ENCODE measurements at places on chromosomes 16 and 17.

DNA sequence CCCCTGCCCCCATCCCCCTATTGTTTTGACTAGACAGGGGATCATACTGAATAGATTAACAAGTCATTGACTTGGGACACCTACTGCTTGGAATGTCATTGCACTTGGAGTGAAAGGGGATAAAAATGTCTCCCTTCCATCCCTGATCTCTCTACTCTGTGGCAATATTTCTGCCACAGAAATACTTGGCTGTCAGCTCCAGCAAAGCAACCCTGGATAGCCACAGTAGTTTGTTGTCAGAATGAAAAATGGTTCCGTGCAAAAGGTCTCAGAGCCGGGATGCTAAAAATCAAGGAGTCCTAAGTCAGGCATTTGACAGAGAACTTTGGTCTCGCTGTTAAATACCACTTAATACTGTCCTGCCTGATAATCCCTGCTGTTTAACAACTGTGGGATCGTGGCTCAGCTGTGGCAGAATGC is 722.0 kb upstream of the SOX9 start:
- no peak for DNase-seq

- DNase-seq: no peak
These were observed 3.5 kb downstream of the DYNLRB2 start for GRCh38 chr16:80544326-80544725.

DNA sequence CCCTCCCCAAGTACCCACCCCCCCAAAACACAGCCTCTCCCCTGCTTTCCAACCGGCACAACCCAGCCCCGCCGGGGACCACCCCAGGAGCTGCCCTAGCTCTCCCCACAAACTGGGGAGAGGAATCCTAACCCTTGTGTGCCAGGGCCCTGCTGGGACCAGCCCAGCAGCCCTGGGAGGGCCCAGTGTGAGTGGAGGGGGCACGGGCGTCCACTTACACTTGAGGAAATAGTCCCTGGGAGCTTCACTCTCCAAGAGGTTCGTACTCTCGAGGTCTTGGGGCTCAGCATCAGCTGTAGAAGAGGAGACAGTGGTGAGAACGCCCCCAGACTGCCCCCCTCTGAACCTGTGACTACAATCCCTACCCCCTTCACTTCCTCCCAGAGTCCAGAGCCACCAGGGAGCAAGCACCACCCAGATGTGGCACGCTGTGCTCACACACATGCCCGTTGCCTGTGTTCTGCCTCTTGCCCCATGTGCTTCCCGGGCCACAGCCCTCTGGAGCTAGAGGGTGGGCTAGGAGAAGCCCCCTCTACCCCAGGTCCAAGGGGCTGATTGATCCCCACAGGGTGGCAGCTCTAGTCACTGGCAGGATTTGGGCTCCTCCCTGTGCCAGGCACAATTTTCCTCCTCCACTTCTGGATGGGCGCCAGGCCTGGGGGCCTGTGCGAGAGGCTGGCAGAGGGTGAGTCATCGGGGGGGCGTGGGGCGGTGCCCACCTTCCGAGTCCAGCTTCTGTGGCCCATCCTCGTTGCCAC is 3.0 kb downstream of the TRIM47 start:
- DNase-seq: no peak

DNA sequence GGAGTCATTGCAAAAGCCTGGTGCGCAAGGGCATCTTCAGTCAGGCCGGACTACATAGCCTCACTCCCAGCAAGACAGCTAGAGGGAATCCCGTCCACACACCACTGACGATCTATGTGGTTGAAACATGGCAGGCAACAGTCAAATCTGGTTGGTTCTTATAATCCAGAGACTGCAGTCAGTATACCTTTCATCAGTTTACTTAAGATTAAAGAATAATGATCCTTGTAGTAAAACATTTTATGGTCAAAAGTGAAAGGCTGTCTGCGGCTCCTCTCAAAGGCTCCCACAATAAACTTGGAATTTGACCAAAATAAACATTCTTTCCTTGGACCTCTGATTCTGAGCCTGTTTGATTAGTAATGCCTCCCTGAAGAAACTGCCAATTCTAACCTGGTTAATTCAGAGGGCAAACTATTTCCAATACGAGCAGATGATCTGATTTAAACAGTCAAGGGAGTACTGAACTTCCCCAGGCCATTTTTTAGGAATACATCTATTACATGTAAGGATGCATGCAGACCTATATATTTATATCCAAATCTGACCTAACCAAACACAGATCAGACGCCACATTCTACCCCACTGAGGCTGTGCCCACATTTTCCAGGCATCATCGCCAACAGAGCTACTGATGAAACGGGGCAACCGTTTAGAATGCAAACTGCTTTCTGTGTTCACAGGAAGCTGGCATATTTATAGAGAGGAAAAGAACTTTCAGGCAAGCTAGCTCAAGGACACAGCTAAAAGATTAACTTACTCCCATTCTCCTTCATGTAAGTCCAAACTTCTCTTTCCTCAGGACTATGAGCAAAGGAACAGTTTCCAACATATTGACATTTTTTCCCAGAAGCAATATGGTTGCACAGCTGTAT is 15.3 kb upstream of the TXNDC11 start:
- DNase-seq: no peak

- DNase-seq: no peak
These were observed 9.1 kb upstream of the PSMC3IP start for GRCh38 chr17:42586514-42587230.

DNA sequence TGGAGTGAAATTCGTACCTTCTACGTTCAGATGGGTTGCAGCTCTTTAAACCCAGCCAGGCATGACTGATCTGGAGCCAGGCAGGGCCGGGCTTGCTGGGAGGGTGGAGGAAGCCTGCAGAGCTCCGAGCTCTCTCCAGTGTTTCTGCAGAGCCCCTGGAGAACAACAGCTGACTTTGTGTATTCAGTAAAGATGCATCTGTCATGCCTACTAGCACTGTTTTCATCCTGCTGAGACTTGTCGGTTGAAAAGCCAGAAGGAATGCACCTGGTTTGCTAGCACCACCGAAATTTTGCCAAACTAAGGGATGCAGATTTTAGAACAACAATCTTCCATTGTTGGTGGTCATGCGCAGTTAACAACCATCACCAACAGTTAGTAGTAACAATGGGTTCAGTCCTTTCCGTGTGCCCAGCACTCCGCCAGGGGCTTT is 22.4 kb upstream of the SCNN1B start:
- no peak for DNase-seq

DNA sequence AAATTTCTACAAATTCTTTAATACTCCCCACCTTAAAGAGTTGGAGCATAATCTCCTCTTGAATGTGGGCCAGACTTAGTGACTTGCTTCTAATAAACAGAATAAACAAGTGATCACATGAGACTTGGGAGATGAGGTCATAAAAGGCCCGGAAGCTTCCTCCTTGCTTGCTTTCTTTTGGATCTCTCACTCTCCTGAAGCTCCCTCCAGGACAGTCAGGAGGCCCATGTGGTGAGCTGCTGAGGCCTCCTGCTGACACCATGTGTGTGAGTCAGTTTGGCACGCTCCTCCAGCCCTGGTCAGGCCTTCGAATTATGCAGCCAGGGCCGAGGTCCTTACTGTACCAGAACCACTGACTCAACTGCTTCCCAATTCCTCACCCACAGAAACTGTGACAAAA is 53.2 kb downstream of the NDEL1 start:
- DNase-seq: no peak

DNA sequence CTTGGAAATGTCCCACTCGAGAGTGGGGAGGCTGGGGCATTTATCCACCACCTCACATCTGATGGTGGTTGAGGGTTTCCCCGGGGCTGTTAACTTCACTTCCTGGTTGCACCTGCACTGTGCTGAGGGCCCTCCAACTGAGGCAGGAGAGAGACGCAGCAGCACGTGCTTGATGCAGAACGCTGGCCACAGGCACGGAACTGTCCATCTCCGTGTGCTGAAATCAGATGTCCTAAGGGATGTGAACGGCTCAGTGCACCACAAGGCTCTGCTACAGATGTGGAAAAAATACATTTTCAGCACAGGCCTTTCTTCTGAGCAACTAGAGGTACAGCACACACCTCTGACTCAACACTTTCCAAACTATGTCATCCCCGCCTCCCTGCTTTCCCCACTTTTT is 114.8 kb upstream of the C16orf82 start:
- no peak for DNase-seq

DNA sequence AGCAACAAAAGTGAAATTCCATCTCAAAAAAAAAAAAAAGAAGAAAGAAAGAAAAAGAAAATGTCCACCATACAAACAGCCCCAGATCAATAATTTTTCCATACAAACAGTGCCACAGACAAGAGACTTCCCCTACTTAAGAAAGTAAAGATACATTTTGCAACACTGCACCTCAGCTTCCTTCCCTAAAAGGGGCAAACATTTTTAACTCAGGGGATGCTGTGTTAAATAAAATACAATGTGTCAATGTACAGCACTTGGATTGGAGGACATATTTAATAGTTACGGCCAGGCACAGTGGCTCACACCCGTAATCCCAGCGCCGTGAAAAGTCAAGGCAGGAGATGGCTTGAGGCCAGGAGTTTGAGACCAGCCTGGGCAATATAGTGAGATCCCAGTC is 22.3 kb downstream of the MYH11 start:
- no peak for DNase-seq

GRCh38 chr17:62626719-62627218 is 701 bp upstream of the MRC2 start:
- DNase-seq: no peak

DNA sequence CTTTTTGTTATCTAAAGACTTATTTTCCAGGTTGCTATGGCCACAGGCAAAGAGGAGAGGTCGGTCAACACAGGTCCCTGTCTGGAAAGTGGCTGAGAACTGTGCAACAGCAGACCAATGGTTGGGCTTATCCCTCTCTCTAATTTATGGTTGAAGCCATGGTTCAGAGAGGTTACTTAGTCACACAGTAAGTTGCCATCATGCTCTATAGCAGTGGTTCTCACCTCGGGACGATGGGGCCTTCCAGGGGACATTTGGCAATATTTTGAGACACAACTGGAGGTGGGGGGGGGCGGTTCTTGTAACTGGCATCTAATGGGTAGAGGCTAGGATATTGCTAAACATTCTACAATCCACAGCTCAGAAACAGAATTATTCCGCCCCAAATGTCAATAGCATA is 842 bp upstream of the LDAF1 start:
- no peak for DNase-seq

- DNase-seq: no peak
These were observed 124.8 kb downstream of the NTN1 start for GRCh38 chr17:9146064-9146463.

- no peak for DNase-seq
These were observed 1178.3 kb downstream of the CDH11 start for GRCh38 chr16:63943566-63943965.

DNA sequence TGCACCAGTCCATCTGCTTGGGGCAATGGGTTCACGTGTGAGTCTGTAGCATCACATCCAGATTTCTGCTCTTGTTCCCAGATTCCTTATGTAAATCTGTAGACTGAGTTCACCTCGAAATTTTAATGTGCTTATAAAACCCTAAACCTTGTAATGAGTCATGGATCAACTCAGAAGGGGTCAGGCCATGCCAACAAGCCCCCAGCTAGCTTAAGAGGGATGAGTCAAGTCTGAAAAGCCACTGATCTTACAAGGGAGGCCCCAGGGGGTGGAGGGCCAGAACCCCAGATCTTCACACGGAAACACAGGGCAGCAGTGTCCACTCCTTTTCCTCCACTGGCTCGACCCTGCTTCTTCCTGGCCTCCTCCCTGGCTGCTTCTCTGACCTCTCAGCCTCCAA is 399.1 kb upstream of the CDH5 start:
- no peak for DNase-seq

- DNase-seq: no peak
These were observed 2.4 kb downstream of the ASGR1 start for GRCh38 chr17:7176841-7177190.

GRCh38 chr17:78029697-78030096 is 71.2 kb downstream of the TNRC6C start:
- DNase-seq: no peak

DNA sequence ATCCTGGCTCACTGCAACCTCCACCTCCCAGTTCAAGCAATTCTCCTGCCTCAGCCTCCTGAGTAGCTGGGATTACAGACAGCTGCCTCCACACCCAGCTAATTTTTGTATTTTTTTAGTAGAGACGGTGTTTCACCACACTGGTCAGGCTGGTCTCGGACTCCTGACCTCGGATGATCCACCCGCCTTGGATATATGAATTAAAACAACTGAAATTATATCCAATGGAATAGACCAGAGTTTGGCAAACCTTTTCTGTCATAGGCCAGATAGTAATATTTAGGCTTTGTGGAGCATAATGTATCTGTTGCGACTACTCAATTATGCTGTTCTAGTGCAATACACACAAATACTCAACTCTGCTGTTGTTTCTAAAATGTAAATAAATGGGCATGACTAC is 93.8 kb upstream of the NACA2 start:
- no peak for DNase-seq

GRCh38 chr17:42241871-42242270 is 34.3 kb downstream of the STAT5B start:
- DNase-seq: no peak

DNA sequence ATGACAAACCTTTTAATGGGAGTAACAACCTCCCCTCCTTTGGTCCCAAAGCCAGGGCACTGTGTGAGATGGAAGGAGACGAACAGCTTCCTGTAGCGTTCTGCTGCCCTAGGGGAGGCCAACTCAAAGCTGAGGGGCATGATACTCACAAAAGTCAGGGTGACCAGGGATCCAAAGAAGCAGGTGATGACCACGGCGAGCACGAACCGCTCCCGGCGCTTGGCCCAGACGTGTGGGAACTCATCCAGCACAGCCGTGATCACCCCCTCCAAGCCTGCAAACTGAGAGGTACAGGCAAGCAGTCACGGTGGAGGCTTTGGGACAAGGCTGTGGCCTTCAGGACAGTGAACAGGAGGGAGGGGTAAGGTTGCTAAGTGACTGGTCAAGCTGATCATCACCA is 25.1 kb downstream of the SLC6A4 start:
- no peak for DNase-seq

Data from activated CD4-positive, CD25-positive, alpha-beta regulatory T cell treated with anti-CD3 and anti-CD28 coated beads, Interleukin-2, amount 50 U/mL, for 72 hours (primary cell).